Urinary bladder (tissue), 4 donors: ENCODE measurements at places on chromosomes 6 and 20. TPM values are rescaled to one million over a fixed set of nuclear protein-coding genes. Genes with fewer than 3 reads are reported as not detected.

- no peak for DNase-seq
Observed at GRCh38 chr6:166830891-166831363, 125.4 kb downstream of the RNASET2 start.

- no peak for DNase-seq
Observed at GRCh38 chr20:52224920-52225319, 33.3 kb upstream of the ZFP64 start.

- no peak for DNase-seq
Observed at GRCh38 chr20:2800521-2801285, at the start of gene CPXM1. Gene CPXM1 (minus strand): TSS chr20:2800627. CDS start chr20:2800572, 55 bp downstream.

DNA sequence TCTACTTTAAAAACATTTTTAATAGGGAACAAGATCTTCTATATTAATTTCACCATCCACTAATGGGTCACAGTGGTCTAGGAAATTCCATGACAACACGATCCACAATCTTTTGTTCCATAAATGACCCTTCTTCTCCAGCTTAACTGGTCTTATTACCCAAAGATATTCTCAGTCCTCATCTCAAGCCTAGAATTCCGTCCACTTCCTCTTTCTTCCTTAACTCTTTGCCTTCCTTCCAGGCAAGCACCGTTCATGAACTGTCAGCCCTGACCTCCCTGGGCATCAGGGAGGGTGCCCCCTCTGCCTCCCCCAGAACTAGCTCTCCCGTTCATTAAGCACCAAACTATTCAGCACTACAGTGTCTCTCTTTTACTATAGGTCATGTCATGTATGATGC, 8.0 kb downstream of the SAYSD1 start:
- no peak for DNase-seq

The PAX1 gene
- not detected for total RNA-seq

The ARHGAP18 gene
- 39.5 TPM for total RNA-seq

- DNase-seq, result no peak
Observed at GRCh38 chr20:49231471-49231870, 12.3 kb downstream of the DDX27 start.

DNA sequence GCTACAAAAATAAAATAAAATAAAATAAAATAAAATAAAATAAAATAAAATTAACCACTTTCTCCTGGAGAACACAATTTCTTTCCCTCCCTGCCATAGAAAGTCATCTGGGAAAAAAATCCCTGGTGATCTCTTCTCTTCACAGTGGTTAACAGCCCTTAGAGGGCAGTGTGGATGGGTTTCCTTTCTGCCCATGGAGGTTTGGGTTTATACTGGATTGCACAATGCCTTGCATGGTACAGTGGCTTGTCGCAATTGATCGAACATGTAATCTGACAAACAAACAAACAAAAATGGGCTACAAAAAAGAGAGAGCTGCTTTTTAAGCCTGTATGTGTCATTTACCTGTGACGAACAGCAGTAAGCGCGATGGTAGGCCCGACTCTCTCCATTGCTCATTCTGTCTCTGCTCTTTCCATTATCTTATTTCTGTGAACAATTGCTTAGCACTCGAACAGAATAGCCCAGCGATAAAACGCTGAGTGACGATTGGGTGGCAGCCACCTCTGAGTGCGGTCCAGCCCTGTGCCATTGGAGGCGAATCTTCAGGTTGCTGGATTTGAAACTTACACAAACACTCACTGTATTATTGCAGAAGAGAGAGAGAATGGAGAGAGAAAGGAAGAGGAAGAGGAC, 166.1 kb downstream of the CD83 start:
- no peak for DNase-seq

DNA sequence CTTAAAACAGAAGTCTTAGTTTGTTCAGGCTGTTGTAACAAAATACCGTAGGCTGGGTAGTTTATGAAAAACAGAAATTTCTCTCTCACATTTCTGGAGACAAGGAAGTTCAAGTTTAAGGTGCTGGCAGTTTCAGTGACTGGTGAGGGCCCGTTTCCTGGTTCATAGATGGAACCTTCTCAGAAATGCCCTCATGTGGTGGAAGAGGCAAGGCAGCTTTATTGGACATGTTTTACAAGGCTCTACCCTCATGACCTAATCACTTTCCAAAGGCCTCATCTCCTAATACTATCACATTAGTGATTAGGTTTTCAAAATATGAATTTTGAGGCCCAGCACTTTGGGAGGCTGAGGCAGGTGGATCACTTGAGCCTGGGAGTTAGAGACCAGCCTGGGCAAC, 2.4 kb downstream of the HEBP2 start:
- DNase-seq, result no peak

DNA sequence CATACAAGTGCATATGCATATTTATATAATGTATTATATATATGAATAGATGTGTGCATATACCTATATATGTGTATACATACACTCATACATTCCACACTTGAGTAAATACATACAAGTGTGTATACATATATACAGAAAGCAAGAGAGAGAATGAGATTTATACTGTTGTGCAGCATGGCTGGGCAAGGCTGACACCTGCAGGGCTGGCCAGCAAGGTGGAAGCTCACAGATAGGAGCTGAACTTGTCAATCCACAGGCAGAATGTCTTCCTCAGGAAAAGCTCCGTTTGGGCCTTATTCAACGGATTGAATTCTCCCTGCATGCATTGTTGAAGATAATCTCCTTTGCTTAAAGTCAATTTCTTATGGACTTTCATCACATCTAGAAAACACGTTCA, 256.7 kb downstream of the ZNF217 start:
- DNase-seq, result no peak

DNA sequence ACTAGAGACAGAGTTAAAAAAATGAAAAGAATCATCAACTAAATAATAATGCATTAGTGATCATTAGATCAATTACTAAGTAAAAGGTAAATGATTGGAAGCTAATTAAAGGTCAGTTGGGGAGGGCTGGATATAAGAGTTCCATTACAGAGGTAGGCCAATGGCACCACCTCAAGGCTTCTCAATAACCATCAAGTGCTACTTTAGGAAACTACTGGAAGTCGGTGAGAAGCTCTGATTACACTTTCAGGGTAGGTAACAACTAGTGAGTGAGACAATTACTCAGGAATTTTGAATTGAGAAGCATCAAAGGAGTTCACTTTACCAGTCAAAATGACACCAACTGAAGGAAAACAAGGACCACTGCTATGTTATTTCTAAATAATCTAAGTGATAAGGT, 90.2 kb upstream of the HDAC2 start:
- no peak for DNase-seq

- no peak for DNase-seq
Observed at GRCh38 chr6:151804585-151805285, 2.7 kb upstream of the ESR1 start.

GRCh38 chr20:34532756-34533155, 16.5 kb downstream of the DYNLRB1 start:
- DNase-seq, result no peak

The PRL gene
- not detected for total RNA-seq
